Right atrium auricular region (tissue), 2 donors: ENCODE measurements at places on chromosomes 2 and 18. TPM values are rescaled to one million over a fixed set of nuclear protein-coding genes. Genes with fewer than 3 reads are reported as not detected.

DNA sequence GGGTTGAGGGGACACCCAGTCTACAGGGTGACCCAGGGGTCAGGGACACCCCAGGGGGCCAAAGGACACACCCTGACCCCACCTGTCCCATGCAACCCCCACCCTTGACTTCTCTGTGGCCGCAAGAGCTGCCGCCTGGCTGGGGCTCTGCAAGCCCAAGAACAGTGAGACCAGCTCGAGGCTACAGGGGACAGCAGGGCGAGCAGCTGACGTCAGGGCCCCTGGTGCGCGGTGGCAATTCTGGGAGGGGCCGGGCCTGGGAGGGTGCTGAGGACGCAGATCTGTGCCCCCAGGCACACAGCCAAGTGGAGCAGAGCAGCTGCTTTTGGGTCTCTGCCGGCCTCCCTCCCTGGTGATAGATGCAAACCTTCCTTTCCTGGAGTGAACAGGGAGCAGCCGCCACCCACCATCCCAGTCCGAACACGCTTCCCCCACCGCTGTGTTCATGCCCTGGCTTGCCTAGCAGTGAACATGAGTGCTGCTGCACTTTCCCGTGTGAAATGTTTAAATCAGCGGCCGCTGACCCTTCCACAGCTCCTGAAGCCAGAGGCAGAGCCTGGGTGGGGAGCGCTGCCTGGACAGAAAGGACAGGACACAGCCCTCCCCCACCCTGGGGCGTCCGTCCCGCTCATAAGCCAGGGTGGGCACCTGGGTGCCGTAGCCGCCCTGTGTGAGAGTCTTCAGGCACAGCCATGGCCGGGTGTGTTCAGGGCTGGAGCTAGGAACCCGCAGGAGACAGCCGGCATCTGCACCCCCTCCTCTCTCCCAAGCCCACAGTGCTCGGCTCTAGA, 46.9 kb downstream of the SLC66A2 start:
- no peak for DNase-seq
- H3K36me3 ChIP-seq: peaks cover 4% of the 10 kb centered on the region
- no peaks in the 10 kb centered on the region for H3K27me3 ChIP-seq
- no peak overlapping the region for H3K4me3 ChIP-seq
- H3K27ac ChIP-seq: no peak overlapping the region

- no peak overlapping the region for H3K4me3 ChIP-seq
- H3K27ac ChIP-seq: no peak overlapping the region
- H3K27me3 ChIP-seq: no peaks in the 10 kb centered on the region
- no peak for DNase-seq
- H3K4me1 ChIP-seq: no peaks in the 10 kb centered on the region
Observed at GRCh38 chr2:204264085-204264553, 281.2 kb upstream of the PARD3B start.

DNA sequence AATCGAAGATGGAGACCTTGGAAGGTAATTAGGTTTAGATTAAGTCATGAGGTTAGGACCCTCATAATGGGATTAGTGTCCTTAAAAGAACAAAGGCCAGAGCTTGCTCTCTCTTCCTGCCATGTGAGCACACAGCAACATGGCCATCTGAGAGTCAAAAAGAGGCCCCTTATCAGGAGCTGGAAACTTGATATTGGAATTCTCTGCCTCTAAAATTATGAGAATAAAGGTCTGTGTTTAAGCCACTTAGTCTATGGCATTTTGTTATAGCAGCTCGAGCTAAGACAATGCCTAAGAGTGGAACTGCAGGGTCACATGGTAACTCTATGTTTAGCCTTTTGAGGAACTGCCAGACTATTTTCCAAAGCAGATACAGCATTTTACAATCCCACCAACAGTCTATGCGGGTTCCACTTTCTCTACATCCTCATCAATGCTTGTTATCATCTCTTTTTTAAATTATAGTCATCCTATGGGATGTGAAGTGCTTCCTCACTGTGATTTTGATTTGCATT, 42.4 kb downstream of the THADA start:
- H3K4me3 ChIP-seq: no peak overlapping the region
- no peak for DNase-seq
- H3K27ac ChIP-seq: no peak overlapping the region
- H3K36me3 ChIP-seq: peaks cover 43% of the 10 kb centered on the region
- no peaks in the 10 kb centered on the region for H3K27me3 ChIP-seq

- no peaks in the 10 kb centered on the region for H3K4me1 ChIP-seq
- no peak overlapping the region for H3K27ac ChIP-seq
- no peaks in the 10 kb centered on the region for H3K27me3 ChIP-seq
- H3K4me3 ChIP-seq: no peak overlapping the region
- H3K36me3 ChIP-seq: peaks cover 95% of the 10 kb centered on the region
Observed at GRCh38 chr2:61878761-61879160, 9.7 kb downstream of the CCT4 start.

DNA sequence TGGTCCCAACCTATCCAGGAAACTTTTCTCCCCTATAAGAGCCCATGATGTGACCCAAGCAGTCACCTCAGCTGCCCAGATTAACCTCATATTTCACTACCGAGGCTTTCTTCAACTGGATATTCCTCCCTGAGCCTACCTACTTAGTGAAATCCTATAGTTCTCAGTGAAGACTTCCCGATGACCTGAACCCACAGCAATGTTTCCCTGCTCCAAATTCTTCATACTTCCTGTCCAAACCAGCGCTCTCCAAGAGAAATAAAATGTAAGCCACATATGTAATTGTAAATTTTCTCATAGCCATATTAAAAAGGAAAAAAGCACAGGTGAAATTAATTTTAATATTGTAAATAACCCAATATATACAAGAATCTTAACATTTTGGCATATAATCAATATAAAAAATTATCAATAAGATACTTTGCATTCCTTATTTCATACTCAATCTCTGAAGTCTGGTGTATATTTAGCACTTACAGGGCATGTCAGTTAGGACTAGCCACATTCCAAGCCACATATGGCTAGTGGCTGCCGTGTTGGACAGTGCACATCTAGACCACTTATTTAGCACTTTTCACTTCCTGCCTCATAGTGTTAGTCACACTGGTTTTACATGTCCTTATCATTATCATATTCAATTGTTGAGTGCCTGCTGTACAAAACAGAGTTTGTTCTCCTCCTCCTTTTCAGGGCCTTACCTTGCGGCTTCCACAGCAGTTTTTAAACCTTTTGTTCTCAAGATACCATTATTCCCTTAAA, 1.9 kb upstream of the STAT4 start:
- DNase-seq: no peak
- no peaks in the 10 kb centered on the region for H3K27me3 ChIP-seq
- no peak overlapping the region for H3K4me3 ChIP-seq

DNA sequence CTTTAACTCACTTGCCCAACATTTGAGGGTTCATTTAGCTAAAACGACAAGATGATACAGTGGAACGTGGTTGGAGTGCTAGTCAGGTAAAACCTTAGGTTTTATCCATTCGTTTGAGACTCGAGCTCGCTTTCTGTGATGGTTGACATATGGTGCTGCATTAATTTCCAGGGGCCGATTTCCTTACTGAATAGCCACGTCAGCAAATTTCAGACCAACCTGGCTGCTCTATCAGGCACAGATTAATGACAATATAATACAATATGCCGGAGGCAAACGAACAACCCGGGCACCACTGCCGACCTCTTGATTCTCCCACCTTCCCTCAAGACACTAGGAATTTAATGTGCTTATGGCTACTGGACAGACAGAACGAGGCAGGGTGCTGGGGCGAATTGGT, 42.0 kb downstream of the NABP1 start:
- H3K4me1 ChIP-seq: no peaks in the 10 kb centered on the region
- no peaks in the 10 kb centered on the region for H3K27me3 ChIP-seq
- no peak for DNase-seq
- H3K4me3 ChIP-seq: no peak overlapping the region
- H3K36me3 ChIP-seq: no peaks in the 10 kb centered on the region

DNA sequence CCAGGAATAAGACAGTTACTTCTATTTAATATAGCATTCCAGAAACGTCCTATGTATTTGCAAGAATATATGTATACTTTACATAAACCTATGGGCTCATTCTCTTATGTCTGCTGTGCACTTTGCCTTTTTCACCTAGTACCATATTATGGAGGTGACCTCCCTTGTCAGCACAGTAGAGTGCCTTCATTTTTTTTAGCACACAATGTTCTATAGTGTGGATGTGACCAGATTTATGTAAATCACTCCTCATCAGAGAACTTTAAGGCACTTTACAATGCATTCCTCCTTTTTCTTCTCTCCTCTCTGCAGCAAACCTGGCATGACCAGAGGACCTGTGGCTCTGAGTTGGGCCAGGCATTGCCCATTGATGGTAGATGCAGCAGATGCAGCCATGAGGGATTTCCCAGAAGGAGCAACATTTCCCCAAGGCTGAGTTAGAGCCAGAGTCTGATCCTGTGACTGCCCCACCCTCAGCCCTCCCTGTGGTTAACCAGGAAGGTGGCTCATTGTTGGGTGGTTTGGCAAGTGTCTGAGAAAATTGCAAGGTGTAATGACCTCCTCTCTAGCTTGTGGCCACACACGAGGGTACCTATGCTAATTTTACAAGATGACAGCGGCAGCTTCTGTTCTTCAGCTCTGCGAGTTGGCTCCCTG, 76.5 kb upstream of the DLX2 start:
- no peak overlapping the region for H3K27ac ChIP-seq
- no peaks in the 10 kb centered on the region for H3K4me1 ChIP-seq
- H3K4me3 ChIP-seq: no peak overlapping the region
- no peaks in the 10 kb centered on the region for H3K27me3 ChIP-seq
- no peaks in the 10 kb centered on the region for H3K36me3 ChIP-seq
- no peak for DNase-seq

DNA sequence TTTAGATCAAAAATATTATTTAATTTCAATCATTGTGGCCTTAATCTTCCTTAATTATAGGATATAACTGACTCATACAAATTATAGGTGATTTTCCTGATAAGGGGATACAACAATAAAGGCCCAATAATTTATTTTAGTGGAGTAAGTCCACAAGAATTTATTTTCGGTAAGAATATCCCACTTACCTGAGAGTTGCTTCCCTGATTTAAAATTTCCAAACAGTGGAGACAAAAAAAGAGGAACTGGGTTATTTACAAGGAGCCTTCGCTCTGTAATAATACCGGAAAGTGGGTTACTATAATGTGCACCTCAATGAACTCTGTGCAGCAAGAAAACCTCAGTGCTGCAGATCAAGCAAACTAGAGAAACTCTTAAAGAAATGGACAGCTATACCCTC, 42.2 kb downstream of the FEZ2 start:
- no peak overlapping the region for H3K4me3 ChIP-seq
- H3K27ac ChIP-seq: no peak overlapping the region
- DNase-seq: no peak
- no peaks in the 10 kb centered on the region for H3K27me3 ChIP-seq

UGT1A4 gene
- not detected for total RNA-seq

C2orf81 gene
- total RNA-seq: 0.94 TPM

UGP2 gene
- 204 TPM for total RNA-seq

LOXHD1 gene
- total RNA-seq: 0.11 TPM

INPP5D gene
- total RNA-seq: 2.9 TPM

SNRNP27 gene
- 61.7 TPM for total RNA-seq

PAX8 gene
- 1.2 TPM for total RNA-seq
